ENCODE measurements at places on chromosomes 2 and 18. TPM values are rescaled to one million over a fixed set of nuclear protein-coding genes. Genes with fewer than 3 reads are reported as not detected.

Gene CRYGD
- total RNA-seq: 5.5 TPM

Gene C2orf78
- total RNA-seq: not detected

Gene LYPD6B
- 1.9 TPM for total RNA-seq

Gene KCNK3
- 0.11 TPM for total RNA-seq

Gene ASXL3
- total RNA-seq: 0.07 TPM

Gene METTL8
- total RNA-seq: 43.2 TPM

Gene SKA1
- total RNA-seq: 29.2 TPM

Gene RTKN
- 93.4 TPM for total RNA-seq

Gene ARHGAP28
- 24.5 TPM for total RNA-seq

Gene FKBP1B
- total RNA-seq: 40.5 TPM

Gene SLC30A3
- 0.89 TPM for total RNA-seq

Gene UGT1A5
- not detected for total RNA-seq

Gene SLC19A3
- 1.7 TPM for total RNA-seq

Gene CNDP1
- not detected for total RNA-seq

Gene NEB
- total RNA-seq: 0.14 TPM

Gene TMEM17
- 1.7 TPM for total RNA-seq

Gene RNASEH1
- total RNA-seq: 40.4 TPM

Gene TLX2
- total RNA-seq: not detected

Gene CYP27A1
- 14.3 TPM for total RNA-seq

Gene TXNDC2
- not detected for total RNA-seq

Gene OR6B3
- total RNA-seq: not detected

Gene MYOM1
- 0.55 TPM for total RNA-seq

Gene GKN1
- total RNA-seq: not detected

Gene RESP18
- total RNA-seq: not detected

Gene RPL37A
- 3,026 TPM for total RNA-seq

Gene UGT1A4
- not detected for total RNA-seq

Gene CNPPD1
- total RNA-seq: 27.7 TPM

Gene LRRTM4
- total RNA-seq: 5.7 TPM

Gene SCN7A
- not detected for total RNA-seq

Gene KIDINS220
- 28.4 TPM for total RNA-seq

Gene IL36G
- total RNA-seq: not detected

Gene HOXD12
- total RNA-seq: not detected

Gene CXCR1
- total RNA-seq: not detected

Gene CYB5A
- 130 TPM for total RNA-seq

Gene THAP4
- 120 TPM for total RNA-seq
